GM13976 (cell line): ENCODE measurements at places on chromosomes 11 and 22.

DNA sequence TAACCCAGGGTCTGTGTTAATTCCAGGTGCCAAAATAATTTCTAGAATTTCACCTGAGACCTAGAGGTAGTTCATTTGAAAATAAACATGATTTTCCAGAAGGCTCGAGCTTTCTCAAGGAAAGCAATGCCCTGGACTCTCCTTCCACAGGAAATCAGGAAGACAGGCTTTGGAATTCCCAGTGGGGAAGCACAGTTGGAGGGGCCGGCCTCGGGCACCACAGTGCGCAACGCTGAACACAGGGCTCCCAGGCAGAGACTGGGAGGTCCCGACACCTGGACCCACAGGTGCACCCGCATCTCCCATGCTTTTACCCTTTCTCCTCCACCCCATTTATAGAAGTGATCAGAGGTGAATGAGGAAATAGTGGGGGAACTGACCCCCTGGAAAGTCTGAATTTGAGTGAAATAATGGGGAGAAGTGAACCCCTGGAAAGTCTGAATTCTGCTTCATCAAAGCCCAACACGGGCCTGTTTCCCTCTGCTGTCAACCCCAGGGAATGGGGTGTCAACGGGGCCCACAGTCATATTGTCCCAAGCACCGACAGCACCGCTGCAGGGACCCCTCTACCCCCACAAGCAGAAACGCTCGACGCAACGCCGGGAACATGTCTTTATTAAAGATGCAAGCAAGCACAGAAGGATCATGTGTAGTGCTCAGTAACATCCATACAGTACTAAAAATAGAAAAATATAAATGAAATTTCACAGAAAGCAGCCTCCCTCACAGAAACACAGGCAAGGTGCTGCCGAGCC is 12.0 kb upstream of the EFCAB6 start:
- DNase-seq = peak; percentile 9

DNA sequence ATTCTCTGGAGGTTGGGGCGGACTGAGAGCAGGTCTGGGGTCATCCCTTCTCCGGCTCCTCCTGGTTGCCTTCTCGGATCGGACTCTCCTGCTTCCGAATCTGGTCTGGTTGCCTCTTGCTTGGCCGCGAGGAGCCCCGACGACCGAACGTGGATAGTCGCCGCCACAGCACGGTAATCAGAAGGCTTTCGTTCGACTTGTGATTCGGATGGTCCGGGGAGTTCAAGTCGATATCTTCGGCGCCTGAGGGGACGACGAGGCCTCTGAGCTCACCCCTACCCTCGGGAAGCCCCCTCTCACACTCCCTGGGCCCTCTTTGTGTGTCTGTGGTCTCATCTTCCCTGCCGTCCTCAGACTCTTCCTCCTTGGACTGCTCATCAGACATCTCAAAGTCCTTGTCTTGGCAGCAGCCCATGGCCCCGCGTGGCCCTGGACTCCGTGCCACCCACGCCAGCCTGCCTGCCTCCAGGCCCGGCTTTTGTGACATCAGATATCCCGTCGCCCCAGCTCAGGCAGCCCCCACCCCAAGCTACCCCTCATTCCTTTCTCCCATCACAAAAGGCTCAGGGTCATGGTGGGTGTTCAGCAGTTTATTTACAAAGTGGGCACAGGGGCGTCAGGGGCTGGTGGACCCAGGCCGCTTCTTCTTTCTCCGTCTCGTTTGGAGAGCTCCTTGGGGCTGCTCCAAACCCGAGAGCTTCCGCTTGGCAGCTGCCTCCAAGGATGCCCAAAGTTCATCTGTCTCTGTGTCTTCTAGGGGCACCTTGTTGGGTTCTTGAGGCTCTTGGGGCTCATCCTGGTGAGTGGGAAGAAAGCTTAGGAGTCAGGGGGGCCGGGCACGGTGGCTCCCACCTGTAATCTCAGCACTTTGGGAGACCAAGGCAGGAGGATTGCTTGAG is at the start of gene TEX54:
Gene TEX54, minus strand, starts transcription at position 506 of the 899 bp plus-strand sequence.
- DNase-seq = no peak

DNA sequence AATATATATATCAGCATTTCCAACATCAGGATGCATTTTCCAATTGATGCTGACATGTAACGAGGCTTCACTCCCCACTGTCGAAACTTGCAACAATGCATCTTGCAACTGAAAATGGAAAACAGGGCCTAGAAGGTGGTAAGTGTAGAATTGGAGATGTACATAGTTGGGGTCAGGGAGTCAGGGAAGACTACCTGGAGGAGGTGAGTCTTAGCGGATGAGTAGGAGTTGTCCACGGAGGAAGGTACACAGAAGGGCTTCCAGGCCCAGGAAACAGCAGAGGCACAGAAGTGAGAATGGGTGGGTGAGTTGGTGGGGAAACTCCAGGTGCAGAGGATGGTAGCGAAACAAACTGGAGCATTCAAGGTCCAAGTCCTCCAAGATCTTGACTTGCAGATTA is 2.0 kb upstream of the GRK2 start:
- no peak for DNase-seq

GRCh38 chr22:39907605-39908097 is 6.8 kb downstream of the GRAP2 start:
- no peak for DNase-seq

GRCh38 chr11:65556470-65557279 is 1.5 kb downstream of the LTBP3 start:
- no peak for DNase-seq

- no peak for DNase-seq
These were observed 199.0 kb downstream of the GRIK4 start for GRCh38 chr11:120710354-120711131.

GRCh38 chr11:118699506-118700220 is 20.2 kb upstream of the TREH start:
- no peak for DNase-seq

- no peak for DNase-seq
These were observed 15.7 kb downstream of the SLC5A1 start for GRCh38 chr22:32058656-32059260.

DNA sequence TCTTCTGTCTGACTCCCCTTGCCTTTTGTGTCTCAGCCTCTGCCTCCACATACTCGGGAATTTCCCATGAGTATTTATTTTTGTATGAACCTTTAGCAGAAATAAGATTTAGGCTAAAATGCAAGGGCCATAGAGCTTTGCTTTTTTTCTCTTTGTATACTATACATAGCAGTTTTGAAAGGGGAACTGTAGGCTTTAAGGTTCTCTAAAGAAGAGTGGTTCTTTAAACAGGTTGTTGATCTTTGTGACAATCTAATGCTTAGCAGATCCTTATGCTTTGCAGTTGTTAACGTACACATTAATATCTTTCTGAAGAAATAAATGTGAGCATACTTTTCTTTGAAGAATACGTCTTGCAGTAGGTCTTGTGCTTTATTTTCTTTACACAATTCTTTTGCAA is 35.0 kb downstream of the TBCEL start:
- no peak for DNase-seq

- DNase-seq = no peak
These were observed 199.3 kb downstream of the TBC1D22A start for GRCh38 chr22:46961591-46962295.

GRCh38 chr11:125968354-125968753 is 22.5 kb downstream of the VSIG10L2 start:
- no peak for DNase-seq

DNA sequence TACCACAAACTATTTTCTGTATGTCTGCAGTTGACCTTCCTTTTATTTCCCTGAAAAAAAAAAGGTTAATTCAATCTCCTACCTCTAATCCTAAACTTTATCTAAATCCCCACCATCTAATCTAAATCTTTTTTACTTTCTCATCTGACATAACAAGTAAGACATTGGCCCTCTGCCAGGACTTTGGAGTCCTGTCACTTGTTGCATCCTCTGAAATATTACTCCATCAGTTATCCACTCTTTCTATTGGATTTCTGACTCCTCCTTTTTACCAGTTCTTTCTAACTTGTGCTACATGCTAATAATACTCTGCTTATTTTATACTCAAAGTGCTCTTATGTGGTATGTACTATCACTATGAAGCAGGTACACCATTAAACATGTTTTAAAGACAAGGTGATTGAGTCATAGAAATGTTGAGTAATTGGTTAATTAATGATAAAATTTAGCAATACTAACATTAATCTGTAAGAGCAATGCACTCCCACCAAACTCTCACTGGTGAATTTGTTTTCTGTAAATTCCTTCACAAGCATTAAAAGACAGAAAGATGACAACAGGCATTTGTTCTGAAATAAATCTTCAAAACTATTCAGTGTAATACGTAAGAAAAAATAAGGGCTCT is 914.2 kb upstream of the RAG2 start:
- DNase-seq = no peak

DNA sequence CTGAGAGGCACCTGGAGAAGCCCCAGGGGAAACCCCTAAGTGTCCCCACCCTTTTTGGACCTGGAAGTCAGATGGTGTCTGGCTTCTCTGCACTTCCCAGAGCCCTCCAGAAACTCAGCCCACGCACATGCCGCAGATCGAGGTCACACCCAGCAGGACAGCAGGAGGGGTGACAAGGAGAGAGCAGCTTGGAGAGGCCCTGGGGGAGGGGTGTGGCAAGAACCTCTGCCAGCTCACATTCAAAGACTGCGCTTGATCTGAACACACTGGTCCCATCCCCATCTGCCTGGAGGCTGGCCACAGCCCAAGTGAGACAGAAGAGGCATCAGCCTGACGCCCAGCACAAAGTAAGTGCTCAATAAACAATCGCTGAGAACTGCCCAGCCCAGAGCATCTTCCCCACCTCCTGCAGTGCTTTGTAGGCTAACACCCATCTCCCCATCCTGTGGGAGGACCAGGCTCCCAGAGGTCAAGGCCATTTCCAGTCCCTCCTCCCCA is 21.4 kb downstream of the TMPRSS6 start:
- no peak for DNase-seq

DNA sequence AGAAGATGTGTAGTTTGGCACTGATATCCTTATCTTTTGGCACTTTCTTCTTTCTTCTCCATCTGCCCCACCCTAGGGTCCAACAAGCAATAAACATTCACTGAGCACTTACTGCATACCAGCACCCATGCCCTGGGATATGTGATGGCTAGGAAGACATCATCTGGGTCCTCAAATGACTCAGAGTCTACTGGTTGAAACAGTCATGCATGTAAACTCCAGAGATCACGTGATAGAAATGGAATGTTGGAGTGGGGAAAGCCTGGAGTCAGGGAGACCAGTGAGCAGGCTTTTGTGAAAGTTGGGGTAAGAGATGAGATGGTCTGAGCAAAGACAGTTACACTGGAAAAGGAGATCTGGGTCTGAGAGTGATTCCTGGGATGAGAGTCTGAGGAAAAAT is 724.9 kb upstream of the TENM4 start:
- no peak for DNase-seq

DNA sequence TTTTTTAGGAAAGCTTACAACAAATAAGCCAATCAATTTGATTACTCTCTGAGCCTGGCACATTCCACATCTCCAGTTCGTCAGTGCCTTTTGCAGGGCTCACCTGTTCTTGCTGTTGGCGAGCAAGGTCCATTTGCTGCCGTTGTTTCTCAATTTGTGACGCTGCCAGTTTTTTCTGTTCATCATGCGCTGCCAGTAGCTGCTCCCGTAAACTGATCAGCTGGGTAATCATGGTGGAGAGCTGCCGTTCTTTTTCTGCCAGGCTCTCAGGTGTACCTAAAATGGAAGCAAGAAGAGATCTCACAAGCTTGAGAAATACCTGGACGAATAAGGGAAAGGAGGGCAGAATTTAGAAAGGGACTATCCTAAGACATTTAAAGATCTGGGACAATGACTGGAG is 169.7 kb downstream of the SOX6 start:
- DNase-seq = no peak

GRCh38 chr22:26804911-26805539 is 147.6 kb downstream of the MIAT start:
- no peak for DNase-seq

DNA sequence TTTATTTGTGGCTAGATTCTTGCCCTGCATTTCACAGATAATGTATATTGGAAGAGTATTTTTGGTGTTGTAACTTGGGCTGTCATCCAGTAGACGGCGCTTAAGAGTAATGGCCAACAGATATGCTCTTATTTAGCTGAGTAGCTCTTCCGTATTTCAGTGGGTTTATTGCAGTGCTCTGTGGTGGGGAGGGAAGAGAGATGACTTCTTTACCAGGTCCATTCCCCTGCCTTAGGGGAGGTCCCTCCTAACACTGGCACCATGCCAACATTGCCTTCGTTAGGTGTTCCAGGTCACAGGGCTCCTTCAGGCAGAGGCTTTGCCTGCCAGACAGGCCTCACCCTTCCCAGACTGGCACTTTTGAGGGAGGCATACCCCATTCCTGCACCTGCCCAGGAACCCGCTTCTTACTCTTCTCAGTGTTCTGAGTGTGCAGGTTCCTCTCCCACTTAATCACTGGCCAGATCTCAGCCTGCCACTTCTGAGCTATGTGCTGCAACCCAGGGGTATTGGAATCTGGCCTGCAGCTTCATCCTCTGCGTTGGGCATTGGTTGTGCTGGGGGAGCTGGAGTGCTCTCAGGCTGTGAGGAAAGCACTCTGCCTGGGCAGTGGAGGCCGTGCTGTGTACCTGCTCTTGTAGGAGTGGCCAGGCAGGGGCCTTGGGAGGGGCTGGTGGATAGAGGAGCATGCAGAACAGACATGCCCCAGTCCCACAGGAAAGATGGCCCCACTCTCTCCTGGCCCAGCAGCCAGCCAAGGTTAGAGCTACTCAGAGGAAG is 29.4 kb upstream of the SLN start:
- DNase-seq = peak; percentile 68

- DNase-seq = no peak
These were observed 2.3 kb upstream of the USP28 start for GRCh38 chr11:113877670-113878055.

DNA sequence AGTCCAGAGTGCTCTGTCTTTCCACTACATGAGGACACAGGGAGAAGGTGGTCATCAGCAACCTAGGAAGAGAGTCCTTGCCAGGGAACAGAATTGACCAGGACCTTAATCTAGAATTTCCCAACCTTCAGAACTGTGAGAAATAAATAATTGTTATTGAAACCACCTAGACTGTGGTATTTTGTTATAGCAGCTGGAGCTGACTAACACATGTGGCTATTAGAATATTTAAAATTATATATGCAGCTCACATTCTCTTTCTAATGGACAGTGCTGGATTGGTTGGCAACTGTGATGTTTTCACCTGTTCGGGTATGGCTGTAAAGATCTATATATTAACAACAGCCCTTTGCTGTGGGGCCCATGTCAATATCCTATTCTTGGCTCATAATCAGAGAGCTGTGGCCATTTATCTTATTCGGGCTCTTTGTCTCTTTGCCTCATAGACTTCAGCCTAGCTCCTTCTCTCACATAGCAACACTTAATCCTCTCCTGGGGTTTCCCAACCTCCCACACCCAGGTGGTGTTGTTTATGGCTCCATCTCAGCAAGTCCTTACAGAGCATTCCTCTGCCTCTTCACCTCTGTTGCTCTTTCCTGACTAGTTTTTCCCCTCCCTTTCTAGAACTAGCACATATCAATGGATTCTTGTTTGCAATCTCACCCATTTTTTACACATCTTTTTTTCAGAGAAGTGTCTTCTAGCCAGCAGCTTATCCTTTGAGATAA is 46.4 kb upstream of the AMOTL1 start:
- DNase-seq = no peak

- DNase-seq = no peak
These were observed 8.3 kb downstream of the KIRREL3 start for GRCh38 chr11:126992065-126992803.
